Kidney (tissue), 22 donors: ENCODE measurements at places on chromosomes 5 and 9. TPM values are rescaled to one million over a fixed set of nuclear protein-coding genes. Genes with fewer than 3 reads are reported as not detected.

GRCh38 chr9:13113751-13114150 is 165.7 kb downstream of the MPDZ start:
- DNase-seq: no peak

GRCh38 chr9:110047955-110048402 is 160.0 kb downstream of the C9orf152 start:
- peak; percentile 53 for DNase-seq

GRCh38 chr9:123390337-123391135 is 34.5 kb downstream of the CRB2 start:
- no peak for DNase-seq

GRCh38 chr5:1215320-1216096 is 9.7 kb upstream of the SLC6A18 start:
- no peak for DNase-seq

- DNase-seq: no peak
These were observed 25.8 kb downstream of the LPCAT1 start for GRCh38 chr5:1497795-1498622.

DNA sequence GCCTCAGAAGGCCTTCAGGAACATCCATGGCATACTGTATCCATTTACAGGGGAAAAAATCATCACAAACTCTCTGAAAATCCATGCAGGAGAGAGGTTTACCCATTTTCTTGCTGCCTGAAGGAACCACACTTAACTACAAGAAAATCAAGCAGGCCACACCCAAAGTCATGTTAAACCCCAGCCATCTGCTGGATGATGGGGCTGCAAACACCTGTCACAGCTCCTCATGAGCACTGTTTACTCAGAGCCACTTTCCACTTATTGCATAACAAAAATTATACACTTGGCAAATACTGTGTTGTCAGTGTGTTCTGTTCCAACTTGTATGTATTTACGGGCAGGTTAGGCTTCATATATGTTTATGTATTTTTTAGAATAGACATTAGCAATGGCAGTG is 35.8 kb downstream of the PPIC start:
- DNase-seq: no peak

- peak; percentile 68 for DNase-seq
These were observed 183.5 kb downstream of the SNX18 start for GRCh38 chr5:54700986-54701578.

DNA sequence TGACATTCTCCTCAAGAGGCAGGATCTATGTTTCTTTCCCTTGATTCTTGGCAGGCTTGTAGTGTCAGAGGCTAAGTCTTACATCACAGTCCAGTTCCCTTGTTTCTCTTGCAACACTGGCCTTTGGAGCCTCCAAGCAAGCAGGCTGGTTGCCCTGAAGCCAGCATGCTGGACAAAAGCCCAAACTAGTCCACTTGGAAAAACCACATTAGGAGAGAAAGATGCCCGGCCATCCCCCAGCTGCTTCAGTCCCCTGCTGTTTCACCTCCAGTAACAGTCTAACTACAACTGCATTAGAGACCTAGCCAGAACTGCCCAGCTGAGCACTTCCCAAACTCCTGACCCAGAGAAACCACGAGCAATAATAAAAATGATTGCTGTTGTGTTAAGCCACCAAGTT is 87.6 kb downstream of the ADAMTS6 start:
- no peak for DNase-seq

DNA sequence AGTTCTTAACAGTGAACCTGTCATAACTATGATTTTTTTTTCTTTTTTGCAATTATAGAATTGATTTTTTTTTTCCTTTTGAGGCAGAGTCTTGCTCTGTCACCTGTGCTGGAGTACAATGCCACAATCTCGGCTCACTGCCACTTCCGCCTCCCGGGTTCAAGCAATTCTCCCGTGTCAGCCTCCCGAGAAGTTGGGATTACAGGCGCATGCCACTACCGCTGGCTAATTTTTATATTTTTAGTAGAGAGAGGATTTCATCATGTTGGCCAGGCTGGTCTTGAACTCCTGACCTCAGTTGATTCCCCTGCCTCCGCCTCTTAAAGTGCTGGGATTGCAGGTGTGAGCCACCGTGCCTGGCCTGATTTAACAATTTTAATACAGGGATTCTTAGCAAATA is 21.4 kb downstream of the UGCG start:
- no peak for DNase-seq

GRCh38 chr9:138024131-138024530 is 146.5 kb downstream of the CACNA1B start:
- DNase-seq: no peak

Gene SV2C
- 0.13 TPM for total RNA-seq

Gene UGT3A1
- total RNA-seq: 6.1 TPM

Gene TAF11L5
- not detected for total RNA-seq

Gene FKBP15
- 34.8 TPM for total RNA-seq

Gene DBH
- total RNA-seq: not detected

Gene PTCH1
- total RNA-seq: 37.2 TPM
